GM20000 (cell line): ENCODE measurements at places on chromosomes 16 and 17.
A peak's percentile ranks its signal among the peaks of the same experiment; 100 is the strongest.

DNA sequence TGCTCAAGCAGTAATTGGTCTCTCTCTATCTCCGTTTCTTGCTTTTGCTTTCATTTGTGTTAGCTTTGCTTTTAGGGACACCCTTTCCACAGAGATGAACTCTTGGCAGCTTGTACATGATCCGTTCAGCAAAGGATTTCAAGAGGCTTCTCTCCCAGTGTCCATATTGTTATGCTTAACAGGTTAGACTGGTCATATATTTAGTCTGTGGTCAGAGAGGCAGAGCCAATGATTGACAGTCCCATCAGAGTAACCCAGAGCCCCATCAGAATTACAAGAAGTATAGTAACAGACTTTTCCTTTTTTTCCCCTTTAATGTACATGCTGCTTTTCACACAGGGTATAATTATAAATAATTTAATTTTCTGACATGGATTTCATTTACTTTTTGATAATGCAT lies 34.4 kb downstream of the GDPD1 start:
- DNase-seq: no peak

DNA sequence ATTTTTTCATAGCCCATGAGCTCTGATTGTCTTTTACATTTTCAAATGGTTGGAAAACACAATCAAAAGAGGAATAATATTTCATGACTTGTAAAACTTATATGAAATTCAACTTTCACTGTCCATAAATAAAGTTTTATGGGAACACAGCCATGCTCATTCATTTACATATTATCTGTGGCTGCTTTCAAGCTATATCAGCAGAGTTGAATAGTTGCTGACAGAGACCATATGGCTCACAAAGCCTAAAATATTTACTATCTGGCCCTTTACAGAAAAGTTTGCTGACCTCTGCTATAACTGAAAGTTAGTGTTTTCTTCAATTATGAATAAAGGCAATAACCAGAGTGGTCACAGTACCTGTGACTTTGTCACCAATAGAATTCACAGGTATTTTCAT lies 128.2 kb upstream of the GNAO1 start:
- DNase-seq: no peak

DNA sequence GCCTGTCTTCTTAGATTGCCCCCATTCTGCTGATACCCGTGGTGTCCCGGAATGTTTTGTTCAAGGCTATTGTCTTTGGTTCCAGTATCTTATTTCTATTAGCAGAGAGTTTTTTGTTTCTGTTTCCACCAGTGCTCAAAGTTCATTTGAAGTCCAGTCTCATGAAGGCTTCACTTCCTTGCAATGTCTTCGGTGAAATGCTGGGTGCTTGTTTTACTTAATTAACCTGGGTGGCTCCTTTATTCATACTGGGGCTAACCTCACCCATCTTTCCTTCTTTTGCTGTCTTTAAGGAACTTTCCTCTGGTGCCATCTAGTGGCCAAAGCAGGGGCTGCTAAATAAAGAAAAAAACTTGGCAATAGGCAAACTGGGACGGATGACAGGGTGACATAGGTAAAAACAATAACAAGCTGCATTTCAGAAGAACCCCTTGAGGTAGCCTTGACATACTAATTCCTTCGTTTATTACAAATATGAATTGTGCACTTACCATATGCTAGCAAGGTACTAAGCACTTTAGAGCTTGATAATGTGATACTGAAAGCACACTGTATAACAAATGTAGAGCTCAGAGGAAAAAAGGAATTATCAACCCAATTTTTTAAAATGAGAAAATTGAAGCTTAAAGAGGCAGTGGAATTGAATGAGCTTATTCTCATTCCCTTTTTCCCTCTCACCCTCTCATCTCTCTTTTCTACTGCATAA lies 2.8 kb upstream of the SMIM36 start:
- DNase-seq: peak; percentile 63

DNA sequence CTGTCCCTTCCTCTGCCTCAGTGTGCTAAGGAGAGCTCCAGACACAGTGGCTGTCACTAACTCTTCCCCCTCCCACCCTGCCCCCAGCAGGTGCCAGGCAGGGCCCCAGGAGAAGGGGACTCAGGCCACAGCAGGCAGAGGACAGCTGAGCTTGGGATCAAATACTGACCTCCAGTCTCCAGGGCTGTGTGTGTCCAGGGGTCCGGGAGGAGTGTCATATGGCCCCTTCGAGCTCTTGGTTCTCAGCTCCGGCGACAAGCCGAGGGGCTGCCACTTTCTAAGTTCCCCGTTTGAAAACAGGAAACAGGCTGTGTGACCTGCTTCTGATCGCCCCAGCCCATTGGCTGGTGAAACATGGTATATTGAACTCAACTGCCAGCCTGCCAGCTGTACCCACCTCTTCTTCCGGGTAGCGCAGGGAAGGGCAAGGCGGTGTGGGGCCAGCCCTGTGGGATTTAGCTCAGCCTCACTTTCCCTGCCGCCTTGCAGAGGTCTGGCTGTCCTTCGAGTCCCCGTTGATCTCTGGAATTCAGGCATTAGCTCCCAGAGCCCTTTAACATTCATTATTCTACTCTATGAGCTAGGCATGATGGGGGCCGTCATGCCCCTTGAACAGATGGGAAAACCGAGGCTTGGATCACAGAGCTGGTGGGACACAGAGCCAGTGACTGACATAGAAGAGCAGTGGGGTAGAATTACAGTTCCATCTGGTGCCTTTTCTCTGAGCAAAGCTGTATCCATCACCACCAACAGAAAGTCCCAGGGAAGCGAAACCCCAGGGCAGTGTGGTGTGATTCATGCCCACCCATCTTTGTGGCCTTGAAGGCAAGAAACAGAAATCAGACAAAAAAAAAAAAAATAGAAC lies at the start of gene SNX20:
Gene SNX20, minus strand, starts transcription at position 292 of the 865 bp plus-strand sequence. CDS start 3,786 bp downstream, outside the sequence.
- DNase-seq: peak; percentile 74

DNA sequence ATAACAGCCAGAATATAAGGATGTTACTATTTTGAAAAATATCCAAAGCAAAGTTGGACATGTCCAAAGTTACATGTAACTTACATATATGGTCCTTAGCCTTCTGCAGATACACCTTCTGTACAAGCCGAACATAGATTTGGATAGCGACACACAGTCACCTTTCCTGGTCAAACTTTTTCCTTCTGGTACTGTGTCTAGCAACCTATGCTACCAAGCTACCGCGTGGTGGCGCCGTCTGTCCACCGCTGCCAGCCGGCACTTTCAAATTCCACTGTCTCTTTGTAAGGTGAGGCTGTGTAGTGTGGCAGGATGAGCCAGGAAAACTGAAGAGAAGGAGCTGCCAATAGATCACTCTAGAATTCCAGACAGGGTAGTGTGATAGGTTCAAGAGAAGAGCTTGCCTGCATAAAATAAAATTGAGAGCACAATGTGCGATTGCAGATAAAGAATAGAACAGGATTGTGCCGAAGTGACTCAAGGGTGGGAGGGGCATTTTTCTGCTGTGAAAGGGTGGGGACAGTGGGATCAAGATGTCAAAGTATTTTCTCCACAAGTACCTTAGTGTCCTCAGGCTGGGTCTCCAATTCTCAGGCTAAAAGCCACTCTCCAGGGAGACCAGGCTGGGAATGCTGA lies 366.9 kb downstream of the SLC39A11 start:
- DNase-seq: peak; percentile 47
